ENCODE measurements at places on chromosomes 2 and 18. TPM values are rescaled to one million over a fixed set of nuclear protein-coding genes. Genes with fewer than 3 reads are reported as not detected.

DNA sequence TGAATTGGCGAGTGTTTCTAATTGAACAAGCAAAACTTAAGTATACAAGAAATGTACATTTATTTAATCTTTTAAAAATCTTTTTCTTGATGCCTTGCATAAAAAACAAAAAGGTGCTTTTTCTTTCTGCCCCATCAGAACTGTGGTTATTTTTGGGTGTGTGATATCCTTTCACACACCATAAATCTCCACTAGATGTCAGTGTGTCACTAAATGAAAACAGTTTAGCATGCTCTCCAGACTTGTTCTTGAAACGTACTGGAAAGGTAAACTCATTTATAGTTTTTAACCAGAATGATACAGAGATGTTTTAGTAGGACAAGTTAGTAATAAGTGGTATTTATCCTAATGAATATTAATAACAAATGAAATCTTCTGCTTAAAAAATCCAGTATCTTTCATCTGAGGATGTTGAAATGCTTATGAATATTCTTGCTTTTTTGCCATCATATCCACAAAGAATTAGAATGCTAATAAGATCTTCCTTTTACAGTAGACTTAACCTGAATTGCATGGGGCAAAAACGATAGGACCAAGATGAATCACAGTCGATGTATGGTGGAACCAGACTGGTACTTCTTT is 96.8 kb downstream of the UBE2E3 start:
- DNase-seq = no peak

GRCh38 chr2:55357927-55358326 is 61.7 kb downstream of the CCDC88A start:
- no peak for DNase-seq

The PROKR1 gene
- total RNA-seq = not detected

DNA sequence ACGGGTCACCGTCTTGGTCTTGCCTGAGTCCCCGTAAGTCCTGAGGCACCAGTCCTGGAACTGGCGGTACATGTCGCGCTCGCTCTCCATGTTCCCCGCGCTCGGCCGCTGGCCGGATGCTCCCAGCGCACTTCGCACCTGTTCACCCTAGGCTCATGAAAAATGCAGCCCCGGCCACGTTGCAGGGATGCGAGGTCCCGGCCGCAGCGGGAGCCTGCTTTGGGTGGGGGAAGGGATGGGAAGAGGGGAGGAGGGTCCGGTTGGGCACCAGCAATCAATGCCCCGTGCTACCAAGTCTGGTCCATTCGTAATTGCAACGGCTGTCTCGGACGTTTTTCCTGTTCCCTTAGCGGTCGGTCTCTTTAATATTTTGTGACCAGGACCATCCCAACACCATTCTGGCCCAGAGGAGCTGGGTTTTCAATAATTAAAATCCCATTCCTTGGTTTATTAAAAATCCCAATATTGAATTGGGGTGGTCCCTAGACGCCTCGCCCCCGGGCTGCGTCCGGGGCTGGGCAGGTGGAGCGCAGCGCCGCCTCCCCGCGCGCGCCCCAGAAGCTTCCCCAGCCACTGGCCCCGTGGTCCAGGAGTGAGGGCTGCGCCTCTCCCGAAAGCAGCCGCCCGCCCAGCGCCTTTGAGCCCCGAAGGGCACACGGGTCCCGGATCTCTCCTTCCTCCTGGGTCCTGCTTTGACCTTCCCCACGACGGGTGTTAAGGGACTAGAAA is 1.4 kb downstream of the NOL4 start:
- DNase-seq = no peak

GRCh38 chr18:9413576-9413975 is 61.7 kb upstream of the RALBP1 start:
- no peak for DNase-seq

DNA sequence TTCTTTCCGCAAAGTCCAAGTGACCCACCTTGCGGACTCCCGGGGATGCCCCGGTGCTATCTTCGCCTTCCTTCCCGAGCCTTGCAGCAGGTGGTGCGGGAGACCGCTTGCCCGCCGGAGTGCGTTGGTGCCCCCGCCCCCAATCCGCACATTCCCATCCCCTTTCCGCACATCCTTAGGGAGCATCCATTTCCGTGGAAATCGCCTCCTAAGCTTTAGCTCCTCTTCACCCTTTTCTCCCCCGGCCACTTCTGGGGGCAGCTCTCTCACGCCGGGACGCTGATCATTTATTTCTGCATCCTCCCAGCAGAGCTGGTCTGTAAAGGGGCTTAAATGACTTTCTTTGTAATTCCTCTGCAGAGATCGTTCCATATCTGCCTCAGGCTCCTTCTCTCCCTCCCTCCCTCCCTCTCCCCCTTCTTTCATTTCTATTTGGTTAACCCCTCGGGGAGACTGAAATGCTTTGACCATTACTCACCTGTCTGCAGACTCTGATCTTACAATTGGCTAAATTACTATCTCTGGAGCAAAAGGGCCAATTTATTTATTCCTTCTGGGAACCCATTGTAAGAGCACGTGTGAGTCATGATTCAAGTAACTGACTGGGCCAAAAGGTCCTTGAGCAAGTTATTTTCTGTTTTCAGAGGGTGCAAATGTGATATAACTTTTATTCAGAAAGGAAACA is 1.3 kb upstream of the LYPD1 start:
- DNase-seq = no peak

GRCh38 chr2:221530653-221531037 is 41.5 kb downstream of the EPHA4 start:
- DNase-seq = no peak

The ALPI gene
- total RNA-seq = not detected

The NYAP2 gene
- not detected for total RNA-seq

The ARHGAP25 gene
- 41.8 TPM for total RNA-seq

DNA sequence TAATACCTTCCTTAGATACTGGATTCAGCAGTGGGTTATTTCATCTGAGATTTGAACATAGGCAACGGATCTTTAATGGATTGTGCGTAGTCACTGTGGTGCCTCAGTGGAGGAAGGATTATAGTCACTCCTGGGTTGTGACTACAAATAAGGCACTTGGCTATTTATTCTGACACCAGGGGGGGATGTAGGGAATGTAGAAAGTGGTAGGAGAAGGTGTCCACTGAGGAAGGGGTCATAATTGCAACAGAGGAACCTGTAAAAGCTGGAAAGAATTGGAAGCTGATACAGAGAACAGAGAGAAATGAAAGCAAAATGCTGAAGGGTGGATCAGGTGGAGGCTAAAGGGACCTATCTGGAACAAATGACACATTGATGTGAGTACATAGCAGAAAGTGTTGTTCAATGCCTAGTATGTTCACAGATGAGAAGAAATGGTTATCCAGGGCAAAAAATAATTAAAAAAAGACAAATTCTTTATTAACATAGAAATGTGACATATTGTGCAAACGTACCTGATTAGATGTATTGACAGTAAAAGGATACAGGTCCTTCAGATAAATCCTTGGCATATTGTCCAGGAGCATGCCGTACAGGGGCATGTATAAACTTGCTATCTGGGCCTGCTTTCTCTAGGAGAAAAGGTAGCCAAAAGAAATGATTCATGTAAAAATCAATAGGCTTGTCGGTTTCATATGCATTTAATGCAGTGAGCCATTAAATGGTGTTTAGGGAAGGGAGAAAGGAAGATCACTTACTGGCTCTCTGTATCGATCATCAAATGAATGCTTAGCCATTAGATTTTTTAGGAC is 91.2 kb upstream of the CCDC195 start:
- DNase-seq = no peak

DNA sequence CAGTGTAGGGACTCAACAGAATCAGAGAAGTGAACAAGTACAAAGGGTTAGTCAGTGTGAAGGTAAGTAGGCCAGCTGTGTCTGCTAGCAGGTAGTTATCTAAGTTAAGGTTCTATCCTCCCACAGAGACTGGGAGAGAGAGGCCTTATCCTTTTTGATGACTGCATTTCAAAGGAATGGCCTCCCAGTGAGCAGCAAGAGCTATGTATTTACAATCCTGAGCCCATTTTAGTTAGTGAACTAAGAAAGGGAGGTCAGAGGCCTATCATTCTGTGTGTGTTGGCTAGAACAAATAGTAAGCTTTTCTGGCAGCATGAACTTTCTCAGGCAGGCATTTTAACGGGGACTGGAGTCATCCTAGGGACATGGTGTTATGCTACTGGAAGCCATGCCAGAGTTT is 182.9 kb downstream of the VWC2L start:
- no peak for DNase-seq

The QPCT gene
- 0.71 TPM for total RNA-seq

- no peak for DNase-seq
Measured at GRCh38 chr2:98333922-98334321, 12.3 kb upstream of the CNGA3 start.

The FSHR gene
- not detected for total RNA-seq
